Suppressor macrophage (primary cell): ENCODE measurements at places on chromosomes 1 and 21.

GRCh38 chr1:33273961-33274371 lies 17.7 kb downstream of the ZNF362 start:
- DNase-seq = no peak

GRCh38 chr1:115479055-115479482 lies 141.0 kb upstream of the NGF start:
- no peak for DNase-seq

DNA sequence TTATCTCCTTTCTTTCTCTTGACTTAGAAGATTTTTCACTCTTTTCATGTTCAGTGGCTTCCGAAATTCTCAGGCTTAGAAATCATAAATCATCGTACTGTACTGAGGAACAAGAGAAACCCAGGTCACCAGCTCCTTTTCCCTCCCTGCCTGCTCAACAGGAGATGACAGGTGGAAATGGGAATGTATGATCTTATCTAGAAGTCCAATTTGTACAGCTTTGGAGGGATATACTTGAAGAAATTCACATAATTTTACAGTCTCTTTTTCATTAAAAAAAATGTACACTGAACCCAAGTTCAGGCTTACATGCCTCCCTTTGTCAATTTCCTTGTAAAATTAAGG lies 11.7 kb downstream of the EVA1C start:
- no peak for DNase-seq

DNA sequence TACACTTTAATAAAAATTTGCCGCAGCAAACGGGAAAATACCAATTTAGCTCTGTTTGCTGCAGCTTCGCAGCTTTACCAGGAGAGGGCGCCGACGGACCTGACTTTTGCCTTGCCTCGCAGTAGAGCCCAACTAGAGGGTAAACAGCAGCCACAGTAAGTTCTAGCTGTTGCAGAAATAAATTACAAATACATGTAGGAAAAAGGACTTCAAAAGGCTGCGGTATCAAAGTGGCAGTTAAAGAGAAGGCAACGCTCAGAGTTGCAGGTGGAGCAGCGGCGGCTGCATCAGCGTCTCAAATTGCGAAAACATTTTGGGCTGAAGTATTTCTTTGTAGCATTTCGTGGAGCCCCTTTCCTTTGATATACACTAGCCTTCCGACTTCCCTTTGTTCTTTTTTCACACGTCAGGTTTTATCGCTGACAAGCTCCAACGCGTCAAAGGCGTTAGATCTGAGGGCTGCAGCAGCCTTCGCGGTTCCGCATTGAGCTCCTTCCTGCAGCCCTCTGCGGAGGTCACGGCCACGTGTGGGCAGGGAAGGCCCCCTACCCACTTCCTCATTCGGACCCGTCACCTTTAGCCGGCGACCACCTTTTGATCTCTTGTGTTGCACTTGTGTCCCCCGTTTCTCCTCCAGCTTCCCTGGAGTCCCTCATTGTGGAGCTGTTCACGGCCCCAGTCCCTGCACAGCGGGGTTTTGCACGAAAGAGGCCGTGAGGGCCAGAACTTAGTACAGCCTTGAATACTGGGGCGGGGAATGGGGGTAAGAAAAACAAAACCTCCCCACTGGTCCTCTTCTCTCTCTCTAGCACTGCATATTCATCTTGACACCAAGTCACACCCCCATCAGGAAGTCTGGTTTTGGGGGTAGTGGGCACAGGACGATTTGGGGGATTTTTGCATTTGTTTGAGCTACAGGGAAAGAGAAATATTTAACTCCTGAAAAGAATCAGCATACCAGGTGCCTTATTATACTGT lies 72.8 kb downstream of the S1PR1 start:
- DNase-seq = peak; percentile 74

DNA sequence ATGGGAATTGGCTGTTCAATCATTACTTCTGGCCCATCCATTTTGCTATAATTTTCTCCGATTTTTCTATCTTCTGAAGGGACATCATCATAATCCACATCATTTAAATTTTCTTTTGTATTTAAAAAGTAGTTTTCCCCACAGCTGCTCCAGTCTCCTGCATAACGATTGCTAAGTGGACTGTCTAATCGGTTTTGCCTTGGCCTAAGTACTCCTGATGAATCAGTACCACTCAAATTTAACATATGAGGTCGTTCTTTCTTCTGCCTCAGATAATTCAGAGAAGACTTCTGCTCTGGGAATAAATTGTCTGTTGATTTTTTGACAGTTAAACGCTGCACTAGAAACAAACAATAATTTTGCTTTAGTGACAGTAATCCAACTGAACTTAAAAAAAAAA lies 41.9 kb downstream of the SYDE2 start:
- no peak for DNase-seq

GRCh38 chr1:10431070-10431730 lies 967 bp downstream of the CENPS start:
- peak; percentile 40 for DNase-seq
